SW 1271 (cell line): ENCODE measurements at places on chromosomes 13 and 19.

GRCh38 chr13:114106526-114106925 lies 25.9 kb downstream of the RASA3 start:
- no peak for DNase-seq

DNA sequence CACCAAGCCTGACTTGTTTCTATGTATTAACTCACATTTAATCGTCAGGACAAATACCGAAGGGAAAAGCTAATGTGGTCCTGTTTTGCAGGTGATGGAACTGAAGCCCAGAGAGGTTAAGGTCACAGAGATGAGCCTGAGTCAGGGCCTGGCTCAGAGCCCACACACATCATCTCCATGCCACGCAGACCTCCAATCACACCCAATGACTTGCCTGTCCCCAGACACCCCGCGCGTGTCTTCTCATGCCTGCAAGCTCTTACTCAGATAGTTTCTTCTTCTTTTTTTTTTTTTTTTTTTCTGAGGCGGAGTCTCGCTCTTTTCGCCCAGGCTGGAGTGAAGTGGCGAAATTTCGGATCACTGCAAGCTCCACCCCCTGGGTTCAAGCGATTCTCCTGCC lies 16.4 kb downstream of the SIX5 start:
- no peak for DNase-seq

DNA sequence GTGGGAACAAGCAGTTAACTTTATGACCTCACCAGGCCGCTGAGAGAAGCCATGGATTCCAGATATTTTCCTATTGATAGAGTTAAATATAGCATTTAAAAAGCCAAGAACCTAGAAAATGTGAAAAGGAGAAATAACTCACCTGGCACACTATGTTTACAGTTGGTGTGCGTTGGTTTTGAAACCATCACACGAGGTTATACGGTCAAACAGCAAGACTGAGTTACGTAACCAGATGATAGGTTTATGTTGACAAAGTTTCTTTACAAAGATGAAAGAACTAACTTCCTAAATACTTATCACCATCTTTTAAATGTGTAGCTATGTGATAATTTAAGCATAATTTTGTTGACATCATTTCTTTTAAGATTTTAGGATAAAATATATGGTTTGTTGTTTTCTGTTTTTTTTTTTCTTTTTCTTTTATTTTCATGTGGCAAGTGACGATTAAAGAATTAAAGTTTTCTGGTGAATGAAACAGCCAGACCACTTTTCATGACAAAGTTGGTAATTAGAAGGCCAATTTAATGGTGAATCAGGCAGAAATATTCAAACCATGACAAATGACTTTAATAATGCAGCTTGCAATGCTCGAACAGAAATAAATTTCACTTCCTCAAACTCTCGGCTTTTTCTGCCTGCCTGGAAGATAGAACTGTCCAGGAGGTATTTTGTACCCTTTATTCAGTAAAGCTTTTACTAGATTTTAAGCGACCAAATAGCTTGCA lies 339.1 kb upstream of the OBI1 start:
- no peak for DNase-seq

- DNase-seq, result no peak
Measured at GRCh38 chr13:95381212-95381527, 79.9 kb upstream of the ABCC4 start.

GRCh38 chr19:4922530-4923275 lies 13.4 kb downstream of the UHRF1 start:
- DNase-seq, result no peak

DNA sequence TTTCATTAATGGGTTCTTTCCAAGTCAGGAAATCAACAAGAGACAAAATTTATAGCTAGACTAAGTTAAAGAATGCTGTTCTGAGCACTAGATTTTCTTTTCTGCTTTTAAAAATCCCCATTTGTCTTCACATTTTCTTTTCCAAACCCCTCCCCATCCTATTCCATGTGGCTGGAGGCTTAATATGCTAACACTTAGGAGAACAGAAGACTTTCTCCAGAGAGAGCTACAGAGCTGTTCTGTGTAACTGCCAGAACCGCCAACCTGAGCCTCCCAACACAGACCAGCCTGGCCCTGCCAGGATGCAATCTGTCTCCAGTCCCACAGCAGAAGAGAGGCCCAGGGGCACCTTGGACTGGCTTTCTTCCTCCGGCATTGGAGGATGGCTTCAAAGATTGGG lies 264.1 kb downstream of the NDFIP2 start:
- DNase-seq, result no peak
